ENCODE measurements at places on chromosomes 3 and 15.

- no peak for DNase-seq
Observed at GRCh38 chr15:99966815-99967214, 233.6 kb upstream of the LYSMD4 start.

GRCh38 chr15:67033571-67034044, 31.8 kb upstream of the SMAD3 start:
- no peak for DNase-seq

DNA sequence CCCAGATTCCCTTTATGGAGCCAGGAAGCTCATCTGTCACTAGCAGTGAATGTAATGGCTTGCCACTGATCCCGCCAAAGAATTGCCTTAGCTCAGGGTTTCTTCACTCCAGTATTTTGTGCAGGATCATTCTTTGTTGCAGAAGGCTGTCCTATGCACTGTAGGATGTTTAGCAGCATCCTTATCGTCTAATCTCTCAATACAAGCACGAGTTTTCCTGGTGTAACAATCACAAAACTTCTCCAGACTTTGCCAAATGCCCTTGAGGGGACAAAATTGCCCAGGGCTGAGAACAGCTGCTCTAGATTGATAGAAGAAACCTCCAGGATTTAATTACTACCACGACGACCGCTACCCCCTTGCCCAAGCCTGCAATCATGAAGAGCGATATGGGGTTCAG, 6.8 kb upstream of the SHQ1 start:
- DNase-seq, result no peak

DNA sequence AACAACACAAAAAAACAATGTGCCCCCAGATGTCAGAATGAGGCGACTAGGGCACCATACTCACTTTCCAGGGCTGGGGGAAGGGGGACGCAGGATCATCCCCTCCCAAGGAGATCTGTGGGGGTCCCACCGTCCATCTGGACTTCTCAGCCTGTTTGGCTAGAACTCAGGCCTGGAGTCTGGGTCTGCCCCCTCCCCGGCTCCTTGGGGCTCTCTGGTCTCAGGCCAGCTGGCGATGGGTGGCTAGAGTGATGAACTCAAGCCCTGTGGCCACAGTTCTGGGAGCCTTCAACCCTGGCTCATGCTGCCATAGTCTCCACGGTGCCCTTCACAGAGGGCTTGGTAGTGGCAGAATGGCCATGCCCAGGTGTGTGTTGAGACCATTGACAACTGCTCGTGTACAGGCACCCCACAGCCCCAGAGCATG, 13.6 kb downstream of the ZBTB47 start:
- DNase-seq, result no peak

DNA sequence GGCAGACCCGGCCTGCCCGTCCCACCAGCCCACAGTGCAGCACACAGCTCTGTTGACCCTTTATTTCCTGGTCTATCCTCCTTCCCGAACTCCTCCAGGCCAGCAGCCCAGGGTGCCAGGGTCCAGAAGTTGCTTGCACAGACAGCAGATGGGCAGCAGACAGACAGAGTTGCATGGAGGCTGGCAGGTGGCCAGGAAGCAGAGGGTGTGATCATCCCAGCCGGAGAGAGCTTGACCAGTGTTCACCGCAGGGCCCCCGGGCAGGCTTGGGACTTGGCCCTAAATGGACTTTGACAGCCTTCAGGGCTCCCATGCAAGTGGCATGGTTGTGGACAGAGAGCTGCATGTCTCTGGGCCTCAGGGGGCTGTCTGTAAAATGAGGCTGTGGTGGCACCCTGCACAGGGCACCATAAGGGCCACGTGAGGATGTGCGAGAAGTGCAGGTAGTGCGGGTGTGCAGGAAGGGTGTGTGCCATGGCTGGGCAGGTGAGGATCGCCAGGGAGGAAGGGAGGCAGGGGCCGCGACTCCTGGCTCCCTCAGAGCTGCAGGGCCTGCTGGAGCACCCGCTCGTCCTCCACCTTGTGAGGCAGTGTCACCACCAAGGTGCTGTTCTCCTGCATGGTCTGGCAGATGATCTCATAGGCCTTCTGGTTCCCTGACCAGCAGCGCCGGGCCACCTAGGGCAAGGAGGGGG, 6.3 kb upstream of the ZXDC start:
- no peak for DNase-seq

DNA sequence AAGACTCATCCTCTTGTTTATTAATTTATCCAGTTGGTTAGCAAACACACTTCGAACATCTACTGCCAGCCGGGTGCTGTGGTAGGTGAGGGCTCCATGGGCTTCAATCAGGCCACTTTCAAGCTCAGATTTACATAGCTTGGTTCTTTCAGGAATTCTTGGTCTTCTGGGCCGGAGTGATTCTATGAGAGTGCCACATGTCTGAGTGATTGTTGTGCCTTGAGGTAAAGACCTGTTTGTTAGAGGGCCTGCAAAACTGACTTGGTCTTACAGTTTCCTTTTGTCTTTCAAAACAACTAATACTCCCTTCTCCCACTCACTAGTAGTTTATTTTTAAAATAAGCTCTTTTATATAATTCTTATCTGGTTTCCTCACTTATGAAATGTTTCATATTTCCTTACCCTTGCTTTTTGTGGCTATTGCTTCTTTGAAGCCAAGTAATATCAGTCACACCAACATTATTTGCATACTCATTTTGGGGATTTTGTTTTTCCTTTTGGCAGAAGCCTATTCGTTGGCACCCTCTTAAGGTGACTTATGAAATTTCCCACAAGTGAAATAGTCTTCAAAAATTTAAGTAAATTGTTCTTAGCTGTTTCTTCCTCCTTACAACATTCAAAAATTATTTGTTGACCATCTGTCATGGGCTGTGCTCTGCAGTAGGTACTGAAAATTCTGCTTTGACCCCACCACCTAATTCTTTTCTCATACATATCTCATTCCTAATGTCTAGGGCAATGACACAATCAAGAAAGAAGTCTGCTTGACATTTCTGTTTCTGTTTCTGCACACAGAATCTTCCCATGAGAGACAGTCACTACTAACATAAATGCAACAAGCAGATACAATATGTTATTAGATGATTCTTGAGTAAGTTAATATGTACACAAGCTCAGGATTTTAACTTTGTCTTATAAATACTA, 120.2 kb downstream of the LRRC28 start:
- no peak for DNase-seq

DNA sequence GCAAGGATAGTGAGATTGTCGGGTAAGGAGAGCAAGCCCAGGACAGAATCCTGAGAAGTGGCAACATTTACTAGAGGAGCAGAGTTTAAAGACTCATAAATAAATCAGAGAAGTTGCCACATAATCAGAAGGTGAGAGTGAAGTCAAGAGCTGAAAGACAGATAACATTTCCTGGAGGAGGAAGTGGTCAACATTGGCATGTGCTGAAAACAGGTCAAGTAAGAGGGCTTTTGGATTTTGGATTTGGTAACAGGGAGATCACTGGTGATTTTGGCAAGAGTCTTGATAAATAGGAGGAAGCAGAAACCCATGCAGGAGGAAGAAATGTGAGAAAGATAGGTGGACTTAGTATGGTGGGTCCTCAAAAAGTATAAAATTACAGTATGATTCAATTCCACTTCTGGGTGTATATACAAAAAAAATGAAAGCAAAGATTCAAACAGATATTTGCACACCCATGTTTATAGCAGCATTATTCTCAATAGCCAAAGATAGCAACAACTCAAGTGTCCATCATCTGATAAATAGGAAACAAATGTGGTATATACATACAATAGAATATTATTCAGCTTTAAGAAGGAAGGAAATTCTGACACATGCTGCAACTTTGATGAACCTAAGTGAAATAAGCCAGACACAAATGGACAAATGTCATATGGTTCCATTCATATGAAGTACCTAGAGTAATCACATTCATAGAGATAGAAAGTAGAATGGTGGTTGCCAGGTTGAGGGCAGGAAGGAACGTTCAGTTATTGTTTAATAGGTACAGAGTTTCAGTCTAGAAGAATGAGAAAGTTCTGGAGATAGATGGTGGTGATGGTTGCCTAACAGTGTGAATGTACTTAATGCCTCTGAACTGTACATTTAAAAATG, 27.3 kb upstream of the MBNL1 start:
- no peak for DNase-seq

DNA sequence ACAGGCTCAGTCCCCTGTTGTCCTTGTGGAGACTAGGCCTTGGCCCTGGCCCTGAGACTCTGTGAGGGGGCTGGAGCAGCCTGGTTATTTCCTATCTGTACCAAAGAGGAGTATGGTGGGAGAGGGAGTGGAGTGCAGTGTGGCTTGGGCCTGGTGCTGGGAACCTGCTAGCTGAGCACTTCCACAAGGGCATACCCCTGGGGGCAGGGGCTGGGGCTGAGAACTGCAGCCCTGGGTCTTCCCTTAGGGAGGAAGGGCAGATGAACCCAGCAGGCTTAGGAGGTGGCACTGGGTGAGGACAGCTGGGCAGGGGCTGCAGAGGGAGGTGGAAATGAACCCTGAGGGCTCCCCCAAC, 3.5 kb upstream of the CHST14 start:
- no peak for DNase-seq

- no peak for DNase-seq
Observed at GRCh38 chr3:20182206-20182605, 3.8 kb downstream of the SGO1 start.

- DNase-seq, result no peak
Observed at GRCh38 chr3:126927846-126928245, 55.1 kb upstream of the PLXNA1 start.

DNA sequence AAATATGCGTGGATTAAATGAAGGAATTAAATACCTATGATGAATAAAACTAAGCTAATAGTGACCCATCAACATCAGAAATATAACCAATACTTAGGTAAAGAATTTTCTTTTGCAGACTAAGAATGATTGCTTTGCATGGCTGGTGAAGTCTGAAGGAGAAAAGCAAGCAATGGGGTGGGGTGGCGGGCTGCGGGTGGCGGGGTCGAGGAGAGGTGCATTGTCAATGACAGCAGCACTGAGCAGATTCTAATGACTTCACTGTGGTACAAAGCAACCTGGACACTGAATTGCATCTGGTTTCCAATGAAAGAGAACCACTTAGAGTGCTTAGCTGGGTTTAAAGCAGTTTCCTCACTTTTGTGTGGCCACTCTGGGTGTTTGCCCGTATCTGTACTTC, 171.5 kb upstream of the IL12A start:
- DNase-seq, result no peak

DNA sequence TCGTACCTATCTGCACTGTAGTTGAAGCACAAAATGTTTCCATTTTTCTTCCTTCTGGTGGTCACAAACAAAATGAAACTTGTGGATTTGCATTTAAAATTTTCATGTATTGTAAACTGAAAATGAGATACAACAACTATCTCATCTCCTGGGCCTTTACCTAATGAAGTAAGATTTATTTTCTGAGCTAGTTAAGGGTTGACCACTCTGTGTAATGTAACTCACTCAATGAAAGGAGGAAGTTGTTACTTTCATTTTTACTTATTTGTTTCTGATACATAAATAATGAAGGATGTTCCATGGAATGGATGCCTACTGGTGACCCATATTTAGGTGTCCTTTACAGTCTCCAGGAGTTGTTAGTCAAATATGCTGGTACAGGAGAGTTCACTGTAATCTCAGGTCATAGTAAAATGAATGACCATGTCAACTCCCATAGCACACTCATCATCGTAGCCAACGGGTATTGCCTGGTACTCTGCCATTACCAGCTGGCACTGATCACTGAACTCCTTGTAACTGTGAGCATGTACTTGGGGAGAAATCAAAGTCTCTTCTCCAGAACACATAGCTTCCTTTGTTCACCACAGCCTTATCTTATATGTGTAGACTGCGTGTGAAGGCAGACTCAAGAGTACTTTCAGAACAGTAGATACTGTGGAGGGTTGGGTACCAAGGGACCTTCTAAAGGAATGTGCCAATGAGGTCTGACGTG, 474.2 kb upstream of the ROBO2 start:
- no peak for DNase-seq

DNA sequence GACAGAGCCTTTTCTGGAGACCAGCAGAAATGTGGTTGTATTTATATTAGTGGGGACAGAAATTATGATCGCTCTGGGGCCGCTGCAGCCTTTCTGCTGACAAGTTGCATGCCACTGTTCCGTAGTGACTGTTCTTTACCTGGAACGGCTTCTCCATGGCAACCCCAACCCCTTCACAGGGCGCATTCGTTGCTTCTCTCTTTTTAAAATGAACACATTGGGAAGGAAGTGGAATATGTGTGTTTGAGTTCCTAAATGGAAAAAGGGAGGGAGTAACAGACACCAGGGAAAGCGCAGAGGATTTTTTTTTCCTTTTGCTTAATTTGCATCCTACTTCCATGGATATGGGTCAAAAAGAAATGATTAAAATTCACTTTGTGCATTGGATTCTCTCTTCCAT, 482.0 kb upstream of the SUCLG2 start:
- no peak for DNase-seq

GRCh38 chr3:105542282-105543019, 175.7 kb downstream of the ALCAM start:
- DNase-seq, result no peak

All from stimulated activated CD8-positive, alpha-beta memory T cell treated with anti-CD3 and anti-CD28 coated beads, Interleukin-7, amount 100 ng/mL, for 1 hour (primary cell).